CD4-positive, alpha-beta T cell treated with Interleukin-10 for 1 hour (primary cell): ENCODE measurements at places on chromosomes 16 and 17.

- no peak for DNase-seq
These were observed 21.7 kb downstream of the MYL4 start for GRCh38 chr17:47230864-47231263.

DNA sequence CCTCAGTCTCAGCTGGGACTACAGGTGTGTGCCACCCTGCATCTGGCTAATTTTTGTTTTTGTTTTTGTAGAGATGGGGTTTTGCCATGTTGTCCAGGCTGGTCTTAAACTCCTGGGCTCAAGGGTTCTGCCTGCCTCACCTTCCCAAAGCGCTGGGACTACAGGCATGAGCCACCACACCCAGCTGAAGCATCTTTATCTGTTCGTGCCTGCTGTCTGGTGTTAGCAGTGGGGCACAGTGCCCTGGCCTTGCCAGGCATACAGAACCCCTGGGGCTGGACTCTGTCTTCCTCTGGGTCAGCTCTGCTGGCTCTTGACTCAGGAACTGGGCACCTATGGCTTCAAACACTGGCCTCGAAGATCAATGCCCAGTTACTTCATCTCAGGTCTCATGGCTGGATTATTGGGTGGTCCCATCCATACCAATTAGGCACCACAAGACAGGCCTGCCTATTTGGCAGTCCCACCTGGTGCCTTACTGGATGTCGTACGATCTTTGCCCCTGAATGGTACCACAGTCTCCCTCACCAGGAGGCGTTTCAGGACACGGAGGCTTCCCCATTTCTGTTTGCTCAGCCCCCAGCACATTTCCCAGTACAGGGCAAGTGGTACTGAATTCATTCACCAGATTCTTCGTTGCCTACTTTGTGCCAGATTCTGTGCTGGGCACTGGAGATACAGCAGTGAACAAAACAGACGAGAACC, 99.3 kb downstream of the RAB11FIP4 start:
- DNase-seq = no peak

DNA sequence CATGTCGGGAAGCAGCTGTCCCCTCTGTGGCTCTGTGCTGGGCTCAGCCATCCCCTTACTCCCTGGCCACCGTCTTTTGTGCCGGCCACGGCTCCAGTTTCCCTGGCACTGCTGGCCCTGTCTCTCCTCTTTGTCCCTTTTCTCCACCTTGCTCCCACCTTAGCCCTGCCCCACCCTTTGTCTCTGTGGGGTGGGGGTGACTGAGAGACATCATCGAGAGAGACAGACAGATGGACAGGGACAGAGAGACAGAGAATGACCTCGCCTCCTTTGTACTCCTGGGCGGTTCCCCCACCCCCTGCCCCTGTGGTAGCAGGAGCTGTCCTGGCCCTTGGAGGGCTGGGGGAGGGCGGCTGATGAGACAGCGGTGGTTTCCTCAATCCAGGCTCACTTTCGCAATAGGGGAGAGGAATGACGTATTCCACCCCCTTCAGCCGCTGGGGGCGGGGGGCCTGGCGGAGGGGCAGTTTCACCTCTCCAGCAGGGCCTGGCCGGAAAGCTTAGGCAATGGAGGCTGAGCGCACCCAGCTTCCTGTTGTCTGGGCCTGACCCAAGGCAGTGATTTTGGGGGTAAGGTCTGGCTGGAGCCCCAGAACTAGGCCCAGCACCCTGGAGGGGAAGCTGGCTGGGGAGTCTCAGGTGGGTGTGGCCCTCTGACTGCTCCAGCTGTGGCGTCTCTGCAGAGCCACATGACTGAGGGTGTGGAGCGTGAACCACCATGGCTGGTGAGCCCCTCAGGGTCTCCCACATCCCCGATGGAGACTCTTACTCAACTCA, 7.3 kb downstream of the FMNL1 start:
- DNase-seq = peak; percentile 88

GRCh38 chr17:17818088-17818526, 18.7 kb downstream of the SREBF1 start:
- no peak for DNase-seq

GRCh38 chr17:74994440-74994839, 7.0 kb downstream of the CDR2L start:
- no peak for DNase-seq

- no peak for DNase-seq
These were observed 109.8 kb downstream of the CDK5R1 start for GRCh38 chr17:32596628-32597027.

- DNase-seq = no peak
These were observed 245.0 kb upstream of the CPHXL start for GRCh38 chr16:75971334-75971733.

- DNase-seq = no peak
These were observed 101.7 kb upstream of the GPR139 start for GRCh38 chr16:20175358-20175757.

DNA sequence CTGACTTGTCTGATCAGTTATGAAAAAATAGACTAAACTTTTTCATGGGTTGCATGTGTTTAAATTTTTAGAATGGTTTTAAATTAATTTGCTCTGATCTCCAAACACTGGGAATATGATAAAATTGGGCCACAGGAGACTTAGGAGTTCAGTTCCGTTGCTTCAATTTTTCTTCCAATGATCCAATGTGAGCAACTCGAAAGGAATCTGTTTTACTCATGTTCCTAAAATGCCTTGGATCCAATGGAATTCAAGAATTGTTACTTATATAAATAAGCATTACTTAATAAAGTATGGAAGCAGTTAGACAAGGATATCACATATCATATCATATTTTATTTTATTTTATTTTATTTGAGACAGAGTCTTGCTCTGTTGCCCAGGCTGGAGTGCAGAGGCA, 56.0 kb upstream of the NACA2 start:
- DNase-seq = no peak

- DNase-seq = no peak
These were observed 214.2 kb downstream of the STX8 start for GRCh38 chr17:9361188-9361955.
